ENCODE measurements at places on chromosomes 11 and 22.

- no peaks in the 10 kb centered on the region for H3K4me1 ChIP-seq
- DNase-seq = no peak
- no peaks in the 10 kb centered on the region for H3K36me3 ChIP-seq
Measured at GRCh38 chr11:104462341-104462740, 298.4 kb upstream of the PDGFD start.

DNA sequence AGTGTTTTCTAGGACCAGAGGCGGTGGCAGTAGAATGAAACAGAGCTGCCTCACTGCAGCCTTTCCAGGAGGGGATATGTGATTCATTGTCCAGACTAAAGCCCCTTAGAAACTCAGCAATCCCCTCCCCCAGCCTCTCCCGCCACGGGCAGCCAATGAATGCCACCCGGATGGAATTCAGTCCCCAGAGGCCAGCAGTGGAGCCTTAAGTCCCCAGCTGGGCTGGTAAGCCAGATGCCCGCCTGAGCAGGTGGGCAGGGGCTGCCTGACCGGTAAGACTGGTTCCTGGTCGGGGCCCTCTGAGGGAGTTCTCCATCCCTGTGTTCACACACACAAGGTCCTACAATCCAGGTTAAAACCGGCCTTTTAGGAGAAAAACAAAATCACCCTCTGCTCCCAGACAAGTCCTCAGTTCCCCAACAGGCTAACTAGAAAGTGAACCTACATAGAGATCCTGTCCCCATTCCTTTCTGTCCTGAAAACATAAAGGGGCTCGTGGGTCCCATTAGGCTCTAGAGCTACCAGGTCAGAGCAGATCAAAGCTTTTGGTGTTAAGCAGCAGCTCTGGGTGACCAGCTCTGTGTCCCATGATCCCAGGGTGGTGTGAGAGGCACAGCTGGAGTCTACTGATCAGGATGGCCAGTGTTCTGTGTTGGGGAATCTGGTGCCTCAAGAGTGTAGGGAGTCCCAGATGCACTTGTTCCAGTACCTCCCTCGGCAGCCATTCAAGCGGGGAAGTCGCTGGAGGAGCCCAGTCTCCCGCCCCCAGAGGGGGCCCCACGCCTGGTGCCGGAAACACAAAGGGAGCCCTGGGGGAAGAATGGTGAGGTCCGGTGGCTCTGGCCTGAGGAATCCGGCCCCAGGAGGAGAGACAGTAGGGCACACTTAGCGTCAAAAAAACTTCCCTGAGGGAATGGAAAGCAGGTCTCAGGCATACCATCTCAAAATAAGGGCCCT lies 2.6 kb downstream of the PATZ1 start:
- H3K27ac ChIP-seq = peak overlapping the region; percentile 74
- peaks cover 22% of the 10 kb centered on the region for H3K36me3 ChIP-seq
- H3K4me1 ChIP-seq = no peaks in the 10 kb centered on the region
- H3K27me3 ChIP-seq = no peaks in the 10 kb centered on the region
- H3K4me3 ChIP-seq = no peak overlapping the region

GRCh38 chr22:35043252-35043933 lies 22.6 kb upstream of the ISX start:
- H3K4me3 ChIP-seq = no peak overlapping the region
- no peak for DNase-seq
- H3K36me3 ChIP-seq = no peaks in the 10 kb centered on the region
- H3K27ac ChIP-seq = no peak overlapping the region

- no peak overlapping the region for H3K27ac ChIP-seq
- H3K36me3 ChIP-seq = no peaks in the 10 kb centered on the region
- H3K27me3 ChIP-seq = no peaks in the 10 kb centered on the region
- no peak for DNase-seq
- H3K4me1 ChIP-seq = no peaks in the 10 kb centered on the region
Measured at GRCh38 chr22:44063462-44064371, 39.6 kb downstream of the PARVB start.

DNA sequence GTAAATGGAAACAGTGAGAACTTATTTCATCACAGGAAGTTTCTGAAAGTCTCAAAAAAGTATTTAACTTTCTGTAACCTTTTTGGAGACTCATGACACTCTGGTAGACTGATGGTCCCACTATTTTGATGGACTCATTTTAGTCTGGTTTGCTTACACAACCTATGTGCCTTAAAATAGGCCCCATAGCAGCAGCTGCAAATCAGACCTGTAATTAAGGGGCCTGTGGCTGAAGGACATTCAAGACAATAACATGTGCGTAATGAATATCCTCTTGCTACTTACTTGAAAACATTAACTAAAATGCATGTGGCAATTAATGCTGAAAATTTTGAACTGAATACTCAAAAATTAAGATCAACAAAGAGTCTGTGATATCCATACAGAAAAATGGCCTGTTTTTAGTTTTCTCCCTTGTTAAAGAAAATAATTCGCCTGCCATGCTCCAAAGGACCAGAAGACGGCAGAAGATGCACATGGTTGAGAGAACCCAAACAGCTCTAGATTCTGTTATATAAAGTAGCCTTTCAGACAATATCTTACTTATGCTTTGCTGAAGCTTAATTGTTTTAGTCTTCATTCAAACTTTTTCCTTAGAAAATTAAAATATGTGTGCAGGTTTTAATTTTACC lies 568.5 kb downstream of the KCNA4 start:
- no peak overlapping the region for H3K27ac ChIP-seq
- H3K4me3 ChIP-seq = no peak overlapping the region
- no peak for DNase-seq
- no peaks in the 10 kb centered on the region for H3K36me3 ChIP-seq
- no peaks in the 10 kb centered on the region for H3K27me3 ChIP-seq
- no peaks in the 10 kb centered on the region for H3K4me1 ChIP-seq

DNA sequence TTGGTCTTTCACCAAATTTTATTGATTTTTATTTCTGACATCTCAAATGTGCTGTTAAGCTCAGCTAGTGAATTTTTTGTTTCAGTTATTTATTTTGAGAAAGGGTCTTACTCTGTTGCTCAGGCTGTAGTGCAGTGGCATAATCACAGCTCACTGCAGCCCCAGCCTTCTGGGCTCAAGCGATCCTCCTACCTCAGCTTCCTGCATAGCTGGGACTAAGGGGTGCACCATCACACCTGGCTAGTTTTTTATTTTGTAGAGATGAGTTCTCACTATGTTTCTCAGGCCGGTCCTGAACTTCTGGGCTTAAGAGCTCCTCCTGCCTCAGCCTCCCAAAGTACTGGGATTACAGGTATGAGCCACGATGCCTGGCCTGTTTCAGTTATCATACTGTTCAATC lies 282.0 kb downstream of the SBF2 start:
- H3K27me3 ChIP-seq = no peaks in the 10 kb centered on the region
- H3K36me3 ChIP-seq = no peaks in the 10 kb centered on the region

- no peak overlapping the region for H3K4me3 ChIP-seq
- H3K27ac ChIP-seq = no peak overlapping the region
- DNase-seq = no peak
- H3K36me3 ChIP-seq = no peaks in the 10 kb centered on the region
Measured at GRCh38 chr22:37330200-37331033, 48.1 kb downstream of the CYTH4 start.

DNA sequence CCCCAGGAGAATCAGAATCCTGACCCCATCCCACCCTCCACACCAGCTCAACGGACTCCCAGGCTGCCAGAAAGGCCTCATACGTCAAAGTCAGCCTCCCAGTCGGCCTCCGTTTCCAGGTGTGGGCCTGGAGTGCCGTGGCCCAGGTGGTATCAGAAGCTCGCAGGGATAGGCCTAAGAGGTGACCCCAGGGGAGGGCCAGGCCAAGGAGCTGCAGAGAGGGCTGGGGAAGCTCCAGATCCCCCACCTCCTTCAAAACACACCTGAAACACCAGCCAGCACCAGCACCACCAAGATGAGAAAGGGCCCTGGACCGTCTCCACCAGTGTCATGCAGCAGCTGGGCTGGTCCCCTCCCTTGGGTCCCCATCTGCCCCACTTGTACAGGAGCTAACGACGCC lies 20.3 kb downstream of the ASCL2 start:
- H3K27ac ChIP-seq = no peak overlapping the region
- no peak for DNase-seq
- H3K36me3 ChIP-seq = no peaks in the 10 kb centered on the region
- H3K4me3 ChIP-seq = no peak overlapping the region

DNA sequence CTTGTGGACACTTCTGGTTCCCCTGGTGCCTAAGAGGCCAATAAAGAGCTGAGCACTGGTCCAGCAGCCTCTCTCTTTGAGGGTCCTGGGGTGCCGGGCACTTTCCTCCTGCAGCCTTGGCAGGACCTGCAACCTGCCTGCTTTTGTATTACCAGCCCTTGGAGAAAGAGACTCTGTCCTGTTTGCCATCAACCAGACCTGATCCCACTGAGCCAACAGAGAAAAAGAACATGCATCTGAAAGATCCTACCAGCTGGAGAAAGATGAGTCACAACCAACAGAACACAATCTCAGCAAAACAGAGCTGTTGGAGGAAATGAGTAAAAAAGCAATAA lies 321.0 kb downstream of the DDX10 start:
- H3K4me1 ChIP-seq = no peaks in the 10 kb centered on the region
- no peaks in the 10 kb centered on the region for H3K27me3 ChIP-seq
- H3K4me3 ChIP-seq = no peak overlapping the region
- DNase-seq = no peak

DNA sequence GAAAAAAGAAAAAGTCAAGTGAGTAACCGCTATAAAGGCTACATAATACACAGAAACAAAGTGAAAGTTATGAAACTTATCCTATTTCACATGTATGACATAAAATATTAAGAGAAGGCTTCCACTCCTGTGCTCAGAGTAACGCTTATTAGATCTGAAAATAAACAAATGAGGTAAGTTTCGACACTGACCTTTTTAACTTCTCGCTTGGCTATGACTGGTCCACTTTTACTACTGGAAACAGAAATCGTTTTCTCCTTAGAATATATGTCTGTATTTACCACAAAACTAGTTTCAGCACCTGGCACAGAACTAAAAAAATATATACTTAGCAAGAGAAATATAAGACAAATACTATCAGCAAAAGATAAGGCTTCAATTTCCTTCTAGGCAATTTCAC lies 16.4 kb downstream of the FNBP4 start:
- H3K27ac ChIP-seq = no peak overlapping the region
- no peaks in the 10 kb centered on the region for H3K4me1 ChIP-seq
- H3K4me3 ChIP-seq = no peak overlapping the region
- peaks cover 93% of the 10 kb centered on the region for H3K36me3 ChIP-seq

DNA sequence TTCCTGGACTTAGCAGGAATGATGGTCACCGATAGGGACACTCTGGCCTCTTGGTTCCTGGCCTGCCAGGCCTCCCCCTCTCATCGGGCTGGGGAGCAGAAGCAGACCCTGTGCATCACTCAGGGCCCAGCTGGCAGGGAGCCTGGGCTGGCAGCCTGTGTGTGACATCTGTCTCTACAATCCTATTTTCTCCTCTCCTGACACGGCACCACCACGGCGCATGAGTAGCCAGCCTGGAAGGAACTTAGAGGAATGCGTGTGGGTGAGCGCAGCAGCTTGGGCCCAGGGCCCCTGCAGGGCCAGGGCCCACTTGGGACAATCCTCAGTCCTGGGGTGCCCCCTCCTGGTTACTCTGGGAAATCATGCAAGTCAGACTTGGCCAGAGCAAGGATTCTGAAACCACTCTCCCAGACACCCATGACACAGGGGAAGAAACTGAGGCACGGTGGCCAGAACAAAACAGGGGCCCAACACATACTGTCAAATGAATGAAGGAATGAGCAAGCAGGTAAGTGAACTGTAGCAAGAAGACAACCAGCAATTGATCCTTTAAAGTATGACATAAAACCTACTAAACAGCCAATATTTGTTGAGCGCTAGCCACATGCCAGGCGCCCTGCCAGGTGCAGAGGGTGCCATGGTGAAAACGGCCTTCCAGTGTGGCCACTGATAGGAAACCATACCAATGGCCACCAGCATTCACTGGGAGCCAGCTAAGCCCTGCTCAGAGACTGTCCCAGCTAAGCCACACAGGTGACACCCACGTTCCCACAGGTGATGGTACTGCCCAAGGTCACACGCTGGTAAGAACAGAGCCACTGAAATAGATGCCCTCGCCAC lies 13.3 kb downstream of the RSPH14 start:
- DNase-seq = peak; percentile 81
- no peak overlapping the region for H3K4me3 ChIP-seq
- H3K27me3 ChIP-seq = no peaks in the 10 kb centered on the region
- H3K36me3 ChIP-seq = no peaks in the 10 kb centered on the region

- H3K27ac ChIP-seq = no peak overlapping the region
- no peaks in the 10 kb centered on the region for H3K27me3 ChIP-seq
- H3K4me3 ChIP-seq = no peak overlapping the region
- H3K36me3 ChIP-seq = no peaks in the 10 kb centered on the region
Measured at GRCh38 chr11:111063726-111064517, 181.6 kb upstream of the POU2AF2 start.

GRCh38 chr22:19271856-19272535 lies 19.5 kb downstream of the CLTCL1 start:
- no peaks in the 10 kb centered on the region for H3K4me1 ChIP-seq
- H3K4me3 ChIP-seq = no peak overlapping the region
- no peak overlapping the region for H3K27ac ChIP-seq
- DNase-seq = no peak
- no peaks in the 10 kb centered on the region for H3K36me3 ChIP-seq
- no peaks in the 10 kb centered on the region for H3K27me3 ChIP-seq

GRCh38 chr22:48503876-48504275 lies 1323.8 kb downstream of the BRD1 start:
- no peak for DNase-seq
- H3K27me3 ChIP-seq = no peaks in the 10 kb centered on the region
- H3K4me3 ChIP-seq = no peak overlapping the region
- no peak overlapping the region for H3K27ac ChIP-seq
- no peaks in the 10 kb centered on the region for H3K36me3 ChIP-seq

DNA sequence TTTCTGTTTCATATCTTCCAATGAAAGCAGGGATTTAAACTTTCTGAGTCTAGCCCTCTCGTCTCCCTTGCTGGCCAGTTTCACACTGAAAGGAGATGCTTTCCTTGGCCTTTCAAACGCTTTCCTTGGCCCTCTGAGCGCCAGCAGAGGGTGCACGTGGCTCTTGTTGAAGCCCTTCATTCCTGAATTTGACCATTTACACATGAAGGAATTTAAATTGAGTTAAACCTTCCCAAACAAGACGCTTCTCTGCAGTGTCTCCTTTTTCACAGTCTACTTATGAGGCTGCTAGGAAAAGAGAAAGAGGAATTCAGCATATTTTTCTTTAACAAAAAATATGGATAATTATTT lies 21.6 kb downstream of the NNMT start:
- H3K27ac ChIP-seq = peak overlapping the region; percentile 57
- H3K27me3 ChIP-seq = no peaks in the 10 kb centered on the region
- peak; percentile 78 for DNase-seq
- peaks cover 53% of the 10 kb centered on the region for H3K4me1 ChIP-seq
- peaks cover 30% of the 10 kb centered on the region for H3K36me3 ChIP-seq

- no peaks in the 10 kb centered on the region for H3K36me3 ChIP-seq
- no peaks in the 10 kb centered on the region for H3K27me3 ChIP-seq
- DNase-seq = no peak
- no peak overlapping the region for H3K27ac ChIP-seq
Measured at GRCh38 chr11:105899772-105900171, 122.3 kb downstream of the MSANTD4 start.

All from ascending aorta (tissue), 2 donors.